ENCODE measurements at places on chromosomes 2 and 18. TPM values are rescaled to one million over a fixed set of nuclear protein-coding genes. Genes with fewer than 3 reads are reported as not detected.

DNA sequence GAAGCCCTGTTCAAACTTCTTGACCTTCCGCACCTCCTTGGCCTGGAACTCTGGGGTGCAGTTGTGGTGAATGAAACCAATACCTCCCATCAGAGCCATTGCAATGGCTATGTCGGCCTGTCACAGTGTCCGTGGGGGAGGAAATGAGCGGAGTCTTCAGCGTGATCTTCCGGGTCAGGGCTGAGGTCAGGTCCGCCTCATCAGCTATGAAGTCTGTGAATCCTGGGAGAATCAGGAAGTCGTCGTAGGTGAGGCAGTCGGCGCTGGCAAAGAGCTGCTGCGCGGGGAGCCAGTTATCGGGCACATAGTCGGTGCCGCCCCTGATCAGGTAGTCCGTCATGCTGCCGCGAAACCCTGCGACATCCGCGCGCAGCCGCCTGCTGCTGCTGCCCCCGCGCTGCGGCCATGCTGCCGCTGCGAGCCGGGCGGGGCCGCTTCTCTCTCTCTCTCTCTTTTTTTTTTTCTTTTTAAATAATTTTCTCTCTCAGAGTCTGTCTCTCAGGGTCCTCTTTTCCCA, 154.1 kb upstream of the ZSWIM2 start:
- DNase-seq = no peak

GRCh38 chr2:170271340-170271739, 93.4 kb downstream of the MYO3B start:
- DNase-seq = no peak

- no peak for DNase-seq
These were observed 40.5 kb downstream of the LONRF2 start for GRCh38 chr2:100281521-100282438.

GRCh38 chr2:100011272-100011731, 131.1 kb downstream of the AFF3 start:
- no peak for DNase-seq

GRCh38 chr18:8851659-8852058, 146.3 kb downstream of the MTCL1 start:
- DNase-seq = no peak

DNA sequence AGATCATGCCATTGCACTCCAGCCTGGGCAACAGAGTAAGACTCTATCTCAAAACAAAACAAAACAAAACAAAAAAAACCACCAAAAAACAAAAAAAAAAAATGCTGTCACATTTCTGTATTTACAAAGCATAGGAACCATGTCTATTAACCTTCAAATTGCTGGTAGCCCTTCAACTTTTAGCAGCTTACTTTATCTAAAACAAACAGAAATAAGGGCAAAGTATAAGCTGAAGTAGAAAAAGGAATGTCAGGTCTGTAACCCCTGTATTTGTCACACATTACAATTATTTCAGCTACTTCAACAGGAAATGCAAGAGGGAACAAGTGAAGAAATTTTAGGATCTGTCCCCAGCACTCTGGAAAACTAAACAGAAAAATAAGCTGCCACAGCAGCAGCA, 25.4 kb downstream of the TYMS start:
- no peak for DNase-seq

DNA sequence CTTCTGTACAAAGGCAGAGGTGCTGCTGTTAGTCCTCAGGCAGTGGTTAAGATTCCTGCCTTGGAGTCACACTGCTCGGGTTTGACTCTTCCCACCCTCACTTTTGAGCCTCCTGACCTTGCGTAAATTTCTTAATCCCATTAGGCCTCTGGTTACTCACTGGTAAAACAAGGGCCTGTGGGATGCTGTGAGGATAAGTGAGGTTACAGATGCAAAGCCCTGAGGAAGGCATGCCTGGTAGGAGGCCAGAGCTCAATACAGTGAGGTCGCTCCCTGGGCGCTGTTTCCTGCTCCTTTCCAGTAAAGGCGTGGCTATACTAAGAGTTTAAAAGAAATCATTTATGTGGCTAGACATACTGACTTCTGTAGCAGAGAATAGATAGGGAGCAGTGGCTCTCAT, 127.5 kb upstream of the TMEM200C start:
- DNase-seq = no peak

GRCh38 chr2:158501301-158501700, 44.5 kb downstream of the PKP4 start:
- DNase-seq = no peak

- DNase-seq = peak; percentile 43
These were observed 20.4 kb upstream of the BCL2 start for GRCh38 chr18:63339920-63340484.

DNA sequence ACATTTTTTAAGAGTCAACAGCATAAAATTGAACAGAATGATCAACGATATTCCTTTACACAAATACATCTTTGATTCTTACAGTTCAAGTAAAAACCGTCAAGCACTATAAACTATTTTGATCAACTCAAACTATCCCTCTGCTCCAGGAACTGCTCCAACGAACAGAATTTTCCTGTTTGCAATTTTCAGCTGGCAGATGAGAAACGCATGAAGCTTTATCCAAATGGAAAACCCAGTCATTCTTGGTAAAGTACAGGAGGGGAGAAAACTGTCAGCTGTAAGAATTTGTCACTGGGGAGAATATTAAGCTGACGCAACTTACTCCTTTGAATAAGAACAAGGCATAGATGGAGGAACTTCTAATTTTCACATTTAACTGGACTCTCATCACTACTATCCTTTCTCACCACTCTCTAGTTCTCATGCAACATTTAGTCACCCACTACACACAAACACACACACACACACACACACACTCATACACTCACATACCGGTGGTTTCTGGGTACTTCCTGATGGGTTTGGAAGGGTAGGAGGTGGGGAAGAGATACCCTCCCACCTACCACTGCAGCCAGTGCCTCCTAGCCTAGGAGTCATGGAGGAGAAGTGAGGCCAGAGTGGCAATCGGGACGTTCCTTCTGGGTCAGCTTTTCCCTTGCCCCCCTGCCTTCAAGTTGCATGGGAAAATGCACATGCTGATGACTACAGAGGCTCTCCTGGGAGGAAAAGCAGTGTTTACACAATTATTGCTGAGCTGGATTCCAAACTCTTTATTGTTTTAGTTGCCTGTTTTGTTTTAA, 54.0 kb upstream of the SPATS2L start:
- DNase-seq = no peak

DNA sequence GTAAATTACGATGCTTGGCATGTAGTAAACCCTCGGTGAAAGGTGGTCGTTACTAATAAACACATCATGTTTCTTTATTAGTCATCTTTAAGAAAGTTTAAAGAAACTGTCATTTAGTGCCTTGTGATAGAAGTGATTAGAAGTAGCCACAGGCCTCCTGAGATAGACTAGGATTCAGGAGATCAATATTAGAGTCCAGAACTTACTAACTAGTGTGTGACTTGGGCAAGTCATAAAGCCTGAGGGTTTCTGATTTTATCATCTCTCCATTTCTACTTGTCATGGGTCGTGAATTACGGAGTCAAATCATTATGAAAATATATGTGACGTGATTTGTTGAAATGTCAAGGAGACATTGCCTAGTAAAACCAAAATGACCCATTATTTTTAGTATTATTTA, 6.7 kb downstream of the RPE start:
- DNase-seq = no peak

- no peak for DNase-seq
These were observed 807.0 kb downstream of the SLC4A3 start for GRCh38 chr2:220434385-220434784.

DNA sequence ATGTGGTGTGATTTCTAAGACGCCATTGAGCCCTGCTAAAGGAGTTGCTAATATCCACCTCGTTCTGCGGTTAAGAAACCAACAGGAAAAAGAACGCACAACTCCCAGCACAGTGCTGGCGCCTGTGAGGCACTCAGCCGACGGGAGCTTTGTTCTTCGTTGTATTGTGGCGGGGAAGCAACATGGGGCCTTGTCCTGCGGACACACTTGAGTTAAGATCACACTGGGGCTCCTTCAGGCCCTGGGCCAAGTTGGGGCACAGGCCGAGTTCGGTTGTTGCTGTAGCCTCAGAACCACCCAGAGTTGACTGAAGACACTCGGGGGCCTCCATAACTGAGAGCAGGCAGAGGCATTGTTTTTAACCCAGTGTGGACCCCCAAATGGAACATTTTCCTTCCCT, 30.6 kb upstream of the CD8A start:
- no peak for DNase-seq

- no peak for DNase-seq
These were observed 80.9 kb downstream of the CDH20 start for GRCh38 chr18:61414086-61414485.

DNA sequence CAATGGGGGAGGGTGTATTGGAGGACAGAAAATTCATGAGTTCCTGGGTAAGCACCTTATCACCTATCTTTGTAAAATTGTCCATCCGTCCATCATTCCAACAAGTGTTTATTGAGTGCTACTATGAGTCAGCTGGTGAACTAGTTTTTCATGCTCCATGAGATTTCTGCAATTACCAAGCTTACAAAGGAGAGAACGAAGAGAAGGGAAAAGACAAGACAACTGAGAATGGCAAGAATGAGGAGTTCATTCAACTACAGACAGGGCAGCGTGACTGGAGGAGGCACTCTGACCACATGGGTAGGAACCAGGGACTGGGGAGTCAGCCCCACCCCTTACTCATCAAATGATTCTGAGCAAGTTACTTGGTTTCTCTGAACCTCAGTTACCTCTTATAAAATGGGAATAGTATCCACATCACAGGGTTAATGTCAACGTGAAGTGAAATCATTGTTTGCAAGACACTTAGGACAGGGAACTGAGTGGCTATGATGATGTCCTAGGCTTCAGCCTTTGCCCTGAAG, 18.6 kb upstream of the TXNDC2 start:
- DNase-seq = no peak

- peak; percentile 63 for DNase-seq
These were observed 52.6 kb upstream of the PEX13 start for GRCh38 chr2:60964651-60965498.

DNA sequence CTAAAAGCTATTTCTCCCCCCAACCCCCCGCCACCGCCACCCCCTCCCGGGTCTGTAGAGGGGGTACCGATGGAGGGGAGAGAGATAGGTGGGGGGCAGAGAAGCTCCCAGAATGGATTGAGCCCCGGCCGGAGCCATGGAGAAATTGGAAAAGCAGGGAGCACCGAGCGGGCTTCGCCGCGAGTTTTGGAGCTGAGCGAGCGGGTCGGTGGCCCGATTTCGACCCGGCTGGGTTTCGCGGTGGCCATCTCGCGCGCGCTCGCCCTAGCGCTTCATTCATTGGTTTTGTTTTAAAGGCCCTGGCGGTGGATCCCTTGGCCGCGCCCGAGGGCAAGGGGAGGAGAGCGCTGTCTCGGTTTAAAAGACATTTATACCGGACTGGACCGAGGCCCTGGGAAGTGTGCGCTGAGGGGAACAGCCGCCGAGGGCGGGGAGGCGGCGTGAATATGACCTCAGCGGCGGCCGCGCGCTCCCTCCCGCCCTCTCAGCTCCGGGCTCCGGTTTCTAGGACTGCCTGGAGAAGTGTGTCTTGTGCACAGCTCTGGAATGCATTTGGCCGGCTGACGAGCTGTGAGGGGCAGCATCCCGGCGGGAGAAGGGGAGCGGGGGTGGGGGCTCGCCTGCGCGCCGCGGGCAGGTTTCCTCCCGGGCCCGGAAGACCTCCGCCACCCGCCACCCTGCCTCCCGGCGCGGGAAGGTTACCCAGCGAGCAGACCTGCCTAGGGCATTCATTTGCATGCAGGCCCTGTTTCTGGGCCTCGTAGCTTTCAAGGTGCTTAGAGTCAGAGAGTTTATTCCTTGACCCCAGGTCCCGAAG, 1.7 kb upstream of the SMAD7 start:
- peak; percentile 65 for DNase-seq

DNA sequence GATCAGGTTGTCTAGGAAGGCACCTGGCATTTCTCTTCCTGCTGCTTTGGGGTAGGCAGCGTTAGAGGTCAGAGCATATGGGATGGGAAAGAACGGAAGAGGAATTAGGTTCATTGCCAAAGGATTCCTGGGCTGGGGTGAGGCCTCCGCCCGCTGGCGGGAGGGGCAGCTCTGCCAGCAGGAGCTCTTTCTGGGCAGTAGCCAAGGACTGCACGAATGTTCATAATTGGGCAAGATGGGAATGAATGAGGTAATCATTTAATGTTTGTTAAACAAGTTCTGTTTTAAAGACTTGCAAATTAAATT, 253.9 kb downstream of the AGAP1 start:
- DNase-seq = no peak

DNA sequence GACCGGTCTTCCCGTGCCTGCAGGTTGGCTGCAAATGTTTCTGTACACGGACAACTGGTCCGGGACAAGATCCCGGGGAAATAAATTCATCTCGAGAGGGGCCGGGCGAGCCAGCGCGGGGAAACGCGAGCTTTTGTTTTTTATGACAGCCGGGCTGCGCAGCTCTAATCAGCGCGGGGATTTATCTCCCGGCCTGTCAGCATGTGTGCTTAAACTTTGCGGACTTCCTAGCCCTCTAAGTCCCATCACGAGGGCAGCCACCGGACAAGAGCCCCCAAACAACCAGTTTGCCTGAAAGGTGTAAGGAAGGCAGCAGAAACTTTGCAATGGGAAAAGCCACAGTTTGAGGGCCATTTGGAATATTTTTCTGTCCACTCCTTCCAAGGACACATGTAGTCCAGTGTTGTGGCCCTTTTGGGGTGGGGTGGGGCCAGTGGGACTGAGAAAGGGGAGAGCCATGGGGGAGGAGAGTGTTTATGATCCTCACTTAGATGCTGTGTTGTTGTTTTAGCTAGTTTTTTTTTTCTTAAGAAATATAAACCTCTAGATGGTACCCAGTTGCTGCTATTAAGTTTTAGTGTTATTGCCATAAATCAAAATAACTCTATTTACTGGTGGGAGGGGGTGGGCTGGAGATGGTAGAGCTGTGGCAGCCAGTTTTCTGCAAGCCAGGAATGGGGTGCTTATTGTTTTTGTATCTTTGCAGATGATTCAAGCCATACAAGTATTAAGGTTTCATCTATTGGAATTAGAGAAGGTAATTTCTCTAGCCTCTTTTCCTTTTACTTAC, 6.0 kb downstream of the MEIS1 start:
- no peak for DNase-seq

- DNase-seq = no peak
These were observed 104.7 kb upstream of the NOSTRIN start for GRCh38 chr2:168697668-168698121.

- no peak for DNase-seq
These were observed 137.6 kb downstream of the UPP2 start for GRCh38 chr2:158239271-158239670.

HADHA gene
- polyA plus RNA-seq = 119 TPM

LIMS3 gene
- 5.1 TPM for polyA plus RNA-seq

ORMDL1 gene
- polyA plus RNA-seq = 109 TPM

MERTK gene
- polyA plus RNA-seq = 0.09 TPM

C2orf78 gene
- polyA plus RNA-seq = not detected

HYCC2 gene
- 23.5 TPM for polyA plus RNA-seq

PCARE gene
- not detected for polyA plus RNA-seq

FAHD2A gene
- polyA plus RNA-seq = 16.7 TPM

TSGA10 gene
- 17.0 TPM for polyA plus RNA-seq

UGT1A7 gene
- not detected for polyA plus RNA-seq

Measured in CD4-positive, alpha-beta memory T cell (primary cell).